ENCODE measurements at places on chromosomes 2 and 18.
A peak's percentile ranks its signal among the peaks of the same experiment; 100 is the strongest.

DNA sequence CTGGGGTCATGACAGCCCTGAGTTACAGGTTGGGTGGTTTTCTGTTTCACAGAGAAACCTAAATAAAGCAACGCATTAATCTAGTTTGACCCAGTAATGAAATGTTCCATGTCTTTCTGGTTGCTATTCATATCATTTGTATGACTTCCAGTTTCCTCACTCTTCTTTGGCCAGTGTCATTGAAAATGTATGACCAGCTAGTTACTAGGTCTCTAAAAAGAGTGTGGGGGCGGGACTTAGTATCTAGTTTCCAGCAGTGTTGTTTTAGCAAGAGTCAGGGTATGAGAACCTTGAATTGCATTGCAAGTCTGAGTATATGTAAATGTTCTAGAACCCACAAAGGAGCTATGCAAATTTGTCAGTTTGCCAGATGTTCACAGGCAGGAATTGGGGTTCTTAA is 47.7 kb downstream of the SLC9A2 start:
- DNase-seq = no peak

- DNase-seq = no peak
Measured at GRCh38 chr18:38565513-38565912, 999.9 kb upstream of the CELF4 start.

GRCh38 chr18:43271593-43272432 is 5.5 kb downstream of the SYT4 start:
- no peak for DNase-seq

DNA sequence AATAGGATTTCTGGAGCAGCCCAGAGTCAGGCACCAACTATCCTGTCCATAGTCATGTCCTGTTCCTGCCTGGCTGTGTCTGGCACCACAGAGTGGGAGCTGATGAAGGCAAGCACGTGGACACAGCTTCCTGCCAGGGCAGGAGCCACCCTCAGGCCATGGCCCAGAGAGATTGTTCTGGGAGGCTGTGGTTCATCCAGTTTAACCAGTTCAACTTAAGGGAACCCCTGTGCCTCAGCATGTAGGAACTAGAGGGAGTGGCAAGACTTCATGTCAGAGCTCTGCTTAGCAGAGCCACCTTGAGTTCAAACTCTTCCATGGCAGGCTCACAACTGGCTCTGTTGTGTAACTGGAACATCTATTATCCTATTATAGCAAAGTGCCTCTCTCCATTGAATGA is 73.2 kb upstream of the NCKAP5 start:
- no peak for DNase-seq

DNA sequence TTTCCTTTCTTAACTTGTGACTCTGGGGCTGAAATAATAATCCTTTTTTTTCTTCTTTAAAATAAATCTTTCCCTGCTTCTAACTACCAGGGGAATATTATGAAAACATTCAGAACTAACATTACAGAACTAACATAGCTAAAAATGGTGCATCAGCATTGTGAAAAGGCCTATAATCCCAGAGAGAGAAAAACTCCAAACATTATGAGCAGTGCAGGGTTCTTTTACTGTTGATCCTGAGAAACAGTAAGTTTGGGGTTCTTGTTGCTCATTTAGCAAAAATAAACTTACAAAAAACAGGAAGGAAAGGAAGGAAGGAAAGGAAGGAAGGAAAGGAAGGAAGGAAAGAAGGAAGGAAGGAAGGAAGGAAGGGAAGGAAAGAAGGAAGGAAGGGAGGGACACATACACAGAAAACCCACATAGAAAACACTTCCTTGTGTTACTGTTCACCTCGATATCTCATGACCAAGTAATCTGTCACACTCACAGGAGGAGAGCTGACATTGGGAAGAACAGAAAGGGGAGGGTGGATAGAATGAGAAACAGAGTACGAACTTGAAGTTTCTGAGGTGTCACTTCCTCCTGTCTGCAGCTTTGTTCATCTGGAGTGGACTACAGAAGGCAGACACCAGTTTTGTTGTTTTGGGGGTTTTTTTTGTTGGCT is 18.4 kb upstream of the PIK3C3 start:
- DNase-seq = no peak

DNA sequence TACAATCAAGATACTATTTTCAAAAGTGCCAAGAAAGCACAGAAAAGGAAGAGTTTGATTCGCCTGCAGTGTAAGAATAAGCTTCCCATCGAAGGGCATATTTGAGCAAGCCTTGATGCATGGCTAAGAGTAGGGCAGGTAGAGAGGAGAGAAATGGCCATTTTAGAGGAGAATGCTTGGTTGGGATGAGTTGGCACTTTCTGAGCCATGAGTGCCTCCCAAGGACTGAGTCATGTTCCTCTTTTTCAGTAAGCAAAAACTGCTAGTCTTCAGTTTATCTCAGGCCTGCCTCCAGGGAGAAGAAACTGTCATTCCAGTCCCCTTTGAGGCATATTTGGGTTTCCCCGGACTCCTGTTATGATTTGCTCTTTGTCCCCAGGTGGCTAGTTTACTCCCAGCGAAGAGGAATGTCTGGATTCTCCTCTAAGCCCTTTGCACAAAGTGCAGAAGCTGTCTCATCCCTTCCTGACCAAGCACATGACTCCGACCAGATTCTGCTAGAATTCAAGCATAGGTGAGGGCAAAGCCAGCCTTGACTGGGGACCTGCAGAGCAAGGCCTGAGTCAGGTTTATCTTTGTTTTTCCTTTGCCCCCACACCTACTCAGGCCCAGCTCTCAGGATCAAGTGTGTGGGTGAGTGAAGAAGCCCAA is 115.2 kb downstream of the TTC32 start:
- DNase-seq = peak; percentile 83

DNA sequence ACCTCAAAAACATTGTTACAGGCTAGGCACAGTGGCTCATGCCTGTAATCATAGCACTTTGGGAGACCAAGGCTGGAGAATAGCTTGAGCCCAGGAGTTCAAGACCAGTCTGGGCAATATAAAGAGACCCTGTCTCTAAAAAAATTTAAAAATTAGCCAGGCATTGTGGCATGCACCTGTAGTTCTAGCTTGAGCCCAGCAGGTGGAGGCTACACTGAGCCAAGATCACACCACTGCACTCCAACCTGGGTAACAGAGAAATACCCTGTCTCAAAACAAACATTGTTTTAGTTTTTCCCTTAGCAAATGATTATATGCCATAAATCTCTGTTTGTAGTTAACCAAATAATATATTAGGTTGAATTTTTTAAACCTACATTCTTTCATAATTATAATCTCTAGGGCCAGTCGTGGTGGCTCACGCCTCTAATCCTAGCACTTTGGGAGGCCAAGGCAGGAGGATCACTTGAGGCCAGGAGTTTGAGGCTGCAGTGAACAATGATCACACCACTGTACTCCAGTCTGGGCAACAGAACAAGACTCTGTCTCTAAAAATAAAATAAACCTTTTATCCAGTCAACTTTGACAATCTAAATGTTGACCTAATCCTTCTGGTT is 13.3 kb upstream of the CYP20A1 start:
- DNase-seq = peak; percentile 36

DNA sequence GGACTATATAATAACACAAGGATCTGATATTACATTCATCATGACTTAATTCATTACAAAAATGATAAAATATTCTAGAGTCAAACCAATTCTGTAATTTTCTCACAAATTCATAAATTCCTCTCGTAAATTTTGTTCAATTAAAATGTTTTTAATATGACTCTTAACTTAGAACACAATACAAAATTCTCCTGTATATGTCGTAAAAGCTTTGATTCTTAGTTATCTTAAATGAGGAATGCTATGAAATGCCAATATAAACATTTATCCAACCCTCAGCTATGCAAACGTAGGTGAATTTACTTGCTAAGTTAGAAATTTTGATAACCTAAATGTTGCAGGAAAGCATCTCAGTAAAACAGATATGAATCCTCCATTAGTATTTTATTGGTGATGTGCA is 28.9 kb downstream of the ARHGAP15 start:
- DNase-seq = no peak

GRCh38 chr2:33791625-33792024 is 192.5 kb upstream of the FAM98A start:
- DNase-seq = peak; percentile 33

DNA sequence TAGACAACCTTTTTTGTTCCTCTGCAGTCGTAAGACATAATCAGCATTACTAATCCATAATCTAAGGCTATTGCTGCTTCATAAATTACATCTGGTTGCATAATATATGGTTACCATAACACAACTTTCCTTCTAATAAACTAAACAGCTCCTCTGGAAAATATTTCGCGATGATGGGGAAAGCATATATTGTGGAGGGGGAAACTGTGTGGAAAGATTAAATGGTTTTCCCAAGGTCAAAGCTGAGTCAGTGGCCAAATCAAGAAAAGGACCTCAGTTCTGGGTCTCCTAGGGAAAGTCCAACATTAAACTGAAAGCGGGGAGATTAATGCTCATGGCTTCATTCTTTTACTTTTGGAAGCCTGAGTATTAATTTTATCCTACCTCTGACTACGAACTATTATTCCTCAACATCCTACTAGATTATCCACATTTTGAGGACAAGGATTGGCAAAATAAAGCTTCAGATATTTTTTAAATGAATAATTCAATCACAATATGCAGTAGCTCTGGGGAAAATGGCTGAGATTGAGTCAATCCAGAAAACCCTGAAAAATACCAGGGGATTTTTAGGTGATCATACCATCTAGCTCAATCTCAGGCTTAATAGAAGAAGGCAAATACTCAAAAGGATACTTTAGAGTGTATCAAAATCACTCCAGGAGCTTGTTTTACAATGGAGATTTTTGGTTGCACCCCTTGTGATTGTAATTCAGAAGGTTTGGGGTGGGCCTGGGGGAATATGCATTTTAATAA is 33.8 kb upstream of the STK17B start:
- no peak for DNase-seq

- DNase-seq = no peak
Measured at GRCh38 chr2:188607501-188607900, 315.8 kb downstream of the GULP1 start.

DNA sequence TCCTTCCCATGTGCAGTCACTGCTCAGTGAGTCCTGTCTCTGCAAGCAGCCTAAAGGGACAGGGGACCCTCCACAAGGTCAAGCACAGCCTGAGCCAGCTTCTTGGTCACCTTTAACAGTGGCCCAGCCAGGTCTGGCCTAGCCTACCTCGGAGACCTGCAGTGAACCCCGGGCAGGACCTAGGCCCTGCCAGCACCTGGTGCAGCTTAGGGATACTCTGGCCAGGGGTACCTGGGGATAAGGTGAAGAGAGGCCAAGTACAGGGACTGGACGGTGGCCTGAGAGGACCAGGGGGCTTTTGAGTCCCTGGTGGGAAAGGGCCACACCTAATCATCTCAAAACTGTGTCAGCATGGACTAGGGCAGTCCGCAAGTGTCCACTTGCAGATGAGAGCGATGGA is 67.8 kb downstream of the EMX1 start:
- no peak for DNase-seq

- no peak for DNase-seq
Measured at GRCh38 chr18:45413180-45413836, 202.0 kb upstream of the SLC14A2 start.

- DNase-seq = no peak
Measured at GRCh38 chr2:193556766-193557470, 1362.2 kb upstream of the TMEFF2 start.

DNA sequence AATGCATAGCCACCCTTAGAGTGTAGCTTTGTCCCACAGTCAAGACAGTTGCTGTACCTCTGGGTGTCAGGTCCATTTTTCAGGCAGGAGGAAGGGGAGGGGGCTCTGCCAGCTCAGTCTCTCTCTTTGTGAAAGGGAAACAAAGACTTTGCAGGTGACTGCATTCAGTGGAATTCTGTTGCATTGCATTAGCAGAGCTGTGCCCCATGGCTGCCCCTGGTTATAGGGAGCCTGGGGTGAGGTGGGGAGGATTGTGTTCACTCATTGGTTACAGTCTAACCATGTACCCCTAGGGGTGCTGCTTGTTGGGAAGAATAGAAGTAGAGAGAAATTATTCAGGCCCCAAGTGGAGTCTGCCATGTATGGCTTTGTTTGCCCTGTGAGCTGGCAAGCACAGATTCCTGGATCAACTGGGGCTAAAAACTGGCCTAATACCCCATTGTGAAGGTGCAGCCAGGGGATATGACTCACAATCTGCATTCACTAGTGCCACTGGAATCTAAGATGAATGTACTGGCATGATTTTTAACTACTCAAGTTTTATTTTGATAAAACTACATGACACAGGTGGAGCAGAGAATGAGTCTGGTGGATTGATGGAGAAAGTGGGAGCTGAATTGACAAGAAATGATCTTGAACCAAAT is 118.4 kb downstream of the SH3BP4 start:
- no peak for DNase-seq

DNA sequence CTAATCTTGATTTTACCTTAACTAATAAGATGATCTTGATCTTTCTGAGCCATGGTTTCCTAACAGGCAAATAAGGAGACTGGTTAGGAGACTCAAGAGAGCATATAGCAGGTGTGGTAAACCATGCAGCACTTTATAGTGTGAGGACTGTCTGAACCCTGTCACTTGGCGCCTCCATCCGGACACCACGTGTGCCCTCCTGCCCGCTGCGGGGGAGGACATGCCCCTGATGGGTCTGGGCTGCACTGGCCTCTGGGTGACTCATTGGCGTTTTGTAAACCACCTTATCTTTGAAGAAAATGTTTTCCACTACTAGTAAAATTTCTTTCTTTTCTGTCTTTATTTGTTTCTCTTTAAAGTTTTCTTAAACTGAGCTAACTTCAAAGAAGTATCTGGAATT is 131.1 kb downstream of the FMNL2 start:
- DNase-seq = no peak

- peak; percentile 60 for DNase-seq
Measured at GRCh38 chr2:164896634-164897355, 55.2 kb upstream of the COBLL1 start.

DNA sequence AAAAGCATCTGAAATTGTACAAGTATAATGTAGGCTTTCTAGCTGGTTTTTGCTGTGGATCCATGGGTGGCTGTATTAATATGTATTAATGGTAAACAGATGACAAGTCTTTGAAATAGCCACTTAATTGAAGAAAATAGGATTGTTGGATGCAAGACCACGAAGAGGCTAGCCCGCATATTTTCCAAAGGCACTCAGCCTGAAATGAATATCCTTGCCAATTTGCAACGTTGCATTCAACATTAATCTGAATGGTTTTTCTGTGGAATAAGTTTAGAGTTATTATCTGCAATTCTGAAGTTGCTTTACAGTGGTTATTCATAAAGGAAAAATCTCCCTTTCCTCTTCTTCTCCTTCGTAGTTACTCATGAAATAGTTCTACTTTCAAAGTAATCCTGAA is 86.2 kb upstream of the SPATS2L start:
- DNase-seq = no peak

DNA sequence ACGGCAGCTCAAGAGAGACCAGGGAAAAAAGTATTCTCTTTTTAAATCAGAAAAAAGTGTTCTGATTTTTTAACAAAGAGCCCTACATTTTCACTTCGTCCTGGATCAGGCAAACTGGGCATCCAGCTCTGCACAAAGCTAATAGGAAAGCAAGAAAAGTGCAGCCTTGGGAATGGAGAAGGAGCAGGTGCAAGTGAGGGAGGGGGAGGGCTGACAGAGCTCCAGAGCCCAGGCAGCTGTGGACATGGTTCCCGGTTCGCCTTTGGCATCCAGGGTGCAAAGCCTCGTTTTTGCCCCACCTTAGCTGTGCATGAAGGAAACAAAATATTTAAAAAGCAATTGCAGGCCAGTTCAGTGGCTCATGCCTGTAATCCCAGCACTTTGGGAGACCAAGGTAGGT is 82.2 kb downstream of the FAM124B start:
- DNase-seq = no peak
